CD4-positive, CD25-positive, alpha-beta regulatory T cell (primary cell): ENCODE measurements at places on chromosomes 12 and 14. TPM values are rescaled to one million over a fixed set of nuclear protein-coding genes. Genes with fewer than 3 reads are reported as not detected.

Gene TSPAN8
- not detected for polyA plus RNA-seq

Gene TBC1D30
- 0.25 TPM for polyA plus RNA-seq

Gene DRAM1
- polyA plus RNA-seq, result 4.6 TPM

Gene RAD51AP1
- polyA plus RNA-seq, result 2.3 TPM

Gene OTUB2
- polyA plus RNA-seq, result not detected

Gene MYF6
- not detected for polyA plus RNA-seq

Gene RNU4-1
- not detected for polyA plus RNA-seq

Gene CLEC4D
- polyA plus RNA-seq, result not detected

Gene RASSF9
- not detected for polyA plus RNA-seq

Gene TMEM30B
- 2.4 TPM for polyA plus RNA-seq

Gene TAS2R50
- polyA plus RNA-seq, result not detected

Gene SPRING1
- 20.6 TPM for polyA plus RNA-seq

Gene TGFB3
- polyA plus RNA-seq, result 0.38 TPM

Gene TAS2R10
- not detected for polyA plus RNA-seq

Gene ENDOU
- not detected for polyA plus RNA-seq

Gene KRT83
- polyA plus RNA-seq, result not detected

Gene FOXN3
- polyA plus RNA-seq, result 110 TPM

Gene DDN
- polyA plus RNA-seq, result not detected

Gene ORAI1
- polyA plus RNA-seq, result 142 TPM

Gene NRIP2
- 0.77 TPM for polyA plus RNA-seq
